ENCODE measurements at places on chromosomes 6 and 20.

DNA sequence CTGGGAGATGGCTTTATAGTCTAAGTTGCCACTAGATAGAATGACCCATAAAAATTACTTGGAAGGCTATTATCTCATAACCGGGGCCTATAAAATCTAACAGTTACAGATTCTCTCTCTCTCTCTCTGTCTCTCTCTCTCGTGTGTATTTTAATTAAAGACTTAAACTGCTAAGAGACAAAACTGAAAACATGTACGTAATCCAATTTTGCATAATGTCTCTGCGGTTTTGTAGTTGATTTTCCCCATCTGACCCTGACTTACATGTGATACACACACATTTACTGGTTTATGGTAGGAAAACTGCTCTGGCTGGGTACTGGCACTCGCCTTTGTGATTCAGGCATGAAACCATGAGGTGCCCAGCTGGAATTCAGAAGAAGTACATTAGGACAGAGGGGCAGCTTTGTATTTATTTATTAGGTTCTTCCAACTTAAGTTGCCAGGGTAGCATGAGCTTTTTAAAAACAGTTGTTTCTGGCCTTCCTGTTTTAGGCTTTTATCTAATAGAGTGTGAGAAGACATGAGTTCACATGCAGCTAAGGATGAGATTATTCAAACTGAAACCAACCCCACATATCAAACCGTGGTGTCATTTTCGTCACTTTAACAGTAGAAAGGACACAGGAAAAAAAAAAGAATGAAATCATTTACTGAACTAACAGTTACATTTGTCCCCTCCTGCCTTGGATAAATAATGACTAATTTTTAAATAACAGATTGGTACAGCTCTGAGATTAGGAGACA, 182.5 kb downstream of the GMPR start:
- no peak for DNase-seq

DNA sequence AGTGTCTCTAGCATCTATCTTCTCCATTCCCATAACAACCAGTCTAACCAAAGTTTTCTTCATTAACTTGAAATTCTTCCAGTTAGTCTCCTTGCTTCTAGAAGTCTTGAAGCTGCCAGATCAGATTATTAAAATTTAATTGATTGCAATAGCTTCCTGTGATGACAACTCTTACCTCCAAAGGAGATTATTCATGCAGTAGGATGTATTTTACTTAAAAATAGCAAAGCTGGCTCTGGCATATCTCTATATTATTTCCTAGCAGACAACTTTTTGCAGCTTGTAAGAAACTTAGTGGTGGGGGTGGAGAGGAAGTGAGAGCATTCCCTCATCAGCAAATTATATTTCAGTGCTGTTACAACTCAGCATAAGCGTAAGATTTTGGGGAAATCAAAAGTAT, 290.4 kb downstream of the GRIK2 start:
- DNase-seq = no peak

DNA sequence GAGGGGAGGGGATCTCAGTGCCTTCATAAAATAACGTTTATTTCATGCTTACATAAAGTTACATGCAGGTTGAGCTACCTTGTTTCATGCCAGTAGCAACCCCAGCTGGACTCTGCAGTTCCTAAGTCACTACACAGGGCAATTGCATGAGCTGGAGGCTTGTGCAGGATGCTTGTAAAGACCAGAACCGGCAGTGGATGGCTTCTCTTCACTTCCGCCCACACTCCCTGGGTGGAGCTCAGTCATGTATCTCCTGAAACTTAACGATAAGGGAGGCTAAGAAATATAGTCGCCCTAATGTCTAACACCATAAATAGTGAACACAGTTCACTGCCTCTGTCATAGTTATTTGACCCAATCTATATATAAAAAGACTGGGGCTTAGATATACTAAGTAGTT, 99.4 kb upstream of the RAB32 start:
- no peak for DNase-seq

- DNase-seq = no peak
Observed at GRCh38 chr6:105884011-105884410, 202.1 kb upstream of the PRDM1 start.

- no peak for DNase-seq
Observed at GRCh38 chr6:105515054-105515453, 112.2 kb upstream of the PREP start.

Measured in frontal cortex (tissue), 4 donors.